Posterior cingulate gyrus (tissue), 11 donors: ENCODE measurements at places on chromosomes 3 and 15.

DNA sequence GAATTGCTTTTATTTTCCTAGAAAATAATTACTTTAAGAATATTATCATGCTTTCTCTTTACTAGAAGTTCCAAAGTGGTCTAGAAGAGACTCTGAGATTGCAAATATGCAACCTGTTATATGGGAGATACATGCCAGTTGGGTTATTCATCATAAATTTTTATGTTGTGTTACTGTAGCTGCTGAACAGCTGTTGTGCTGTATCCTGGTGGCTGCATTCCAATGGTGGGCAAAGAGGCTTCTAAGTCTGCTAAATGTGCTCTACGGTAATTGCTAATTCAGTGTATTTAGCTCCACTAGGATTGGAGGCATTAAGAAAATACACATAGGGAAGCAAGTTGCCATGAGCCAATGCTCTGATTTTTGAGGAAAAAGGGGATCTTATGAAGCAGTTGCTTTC is 409.0 kb downstream of the TUSC7 start:
- DNase-seq: no peak

DNA sequence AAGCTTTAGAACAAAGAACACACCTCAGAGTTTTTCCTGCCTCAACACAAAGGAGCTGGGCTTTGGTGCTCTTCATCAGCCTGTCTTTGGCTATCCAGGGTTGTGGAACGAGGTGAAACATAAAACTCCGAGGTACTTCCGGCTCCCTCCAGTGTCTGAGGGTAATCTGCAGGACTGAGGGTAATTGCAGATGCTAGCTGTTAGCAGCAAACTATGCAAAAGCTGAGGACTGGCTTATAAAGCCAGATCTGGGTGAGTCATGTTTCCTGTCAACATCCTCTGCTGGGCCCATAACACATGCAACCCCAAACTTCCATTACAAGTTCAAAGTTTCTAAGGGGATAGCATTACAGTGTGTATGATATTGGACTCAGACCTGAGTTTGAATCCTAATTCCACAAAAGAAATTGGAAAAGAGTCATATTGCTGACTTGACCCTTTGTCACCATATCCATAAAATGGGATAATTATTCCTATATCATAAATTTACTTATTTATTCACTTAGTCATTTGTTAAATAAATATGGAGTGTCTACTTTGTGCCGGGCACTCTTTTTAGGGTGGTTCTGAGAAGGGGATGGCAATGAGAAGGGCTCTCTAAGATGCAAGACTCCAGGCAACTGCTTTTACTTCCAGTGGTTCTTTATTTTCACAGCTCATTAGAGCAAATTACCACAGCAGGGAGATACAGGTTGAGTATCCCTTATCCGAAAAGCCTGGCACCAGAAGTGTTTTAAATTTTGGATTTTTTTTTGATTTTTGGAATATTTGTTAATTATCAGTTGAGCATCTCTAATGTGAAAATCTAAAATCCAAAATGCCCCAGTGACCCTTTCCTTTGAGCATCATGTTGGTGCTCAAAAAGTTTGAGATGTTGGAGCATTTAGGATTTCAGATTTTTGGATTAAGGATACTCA is 9.5 kb upstream of the TRIM69 start:
- DNase-seq: no peak

GRCh38 chr15:100043068-100043641 is 298.6 kb downstream of the ADAMTS17 start:
- DNase-seq: no peak

- DNase-seq: no peak
Measured at GRCh38 chr3:183503746-183504145, 51.8 kb downstream of the KLHL6 start.

DNA sequence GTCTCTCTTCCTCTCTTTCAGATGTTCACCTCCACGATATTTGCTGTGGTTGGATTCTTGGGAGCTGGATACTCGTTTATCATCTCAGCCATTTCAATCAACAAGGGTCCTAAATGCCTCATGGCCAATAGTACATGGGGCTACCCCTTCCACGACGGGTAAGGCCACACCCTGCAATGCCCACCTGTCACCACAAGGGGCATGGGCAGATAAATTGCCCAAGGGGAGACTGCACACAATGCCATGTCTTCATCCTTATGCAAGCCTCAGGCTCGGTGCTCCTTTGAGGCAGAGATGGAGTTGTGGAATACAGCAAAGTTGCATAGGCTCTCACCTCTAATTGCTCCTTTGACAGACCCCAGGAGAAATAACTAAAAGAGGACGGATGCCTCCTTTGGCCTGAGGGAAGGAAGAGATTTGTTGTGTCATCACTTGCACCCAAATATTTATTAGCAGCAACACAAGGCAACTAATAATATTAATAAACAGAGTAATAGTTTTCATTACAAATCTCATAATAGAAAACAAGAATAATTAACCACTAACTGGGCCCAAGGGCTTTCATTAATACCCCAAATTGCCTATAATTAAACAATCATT is 13.2 kb downstream of the TM4SF4 start:
- DNase-seq: no peak

DNA sequence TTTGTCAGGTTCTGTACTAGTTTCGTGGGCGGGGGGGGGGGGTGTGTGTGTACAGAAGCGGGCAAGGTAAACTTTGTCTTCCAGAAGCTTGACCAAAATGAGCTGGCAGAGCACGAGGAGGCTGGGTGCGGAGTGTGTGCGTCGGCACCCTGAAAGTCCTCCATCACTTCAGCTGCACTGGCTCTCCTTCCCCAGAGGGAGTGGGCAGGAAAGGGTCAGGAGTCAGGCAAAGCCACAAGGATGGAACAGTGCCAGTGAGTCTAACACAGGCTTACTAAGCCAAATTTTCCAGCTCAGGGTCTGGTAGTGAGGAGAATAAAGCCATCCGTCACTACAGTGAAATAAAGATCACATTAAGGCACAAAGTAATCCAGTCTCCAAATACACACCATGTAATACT is 11.9 kb upstream of the SH3GL3 start:
- DNase-seq: no peak

DNA sequence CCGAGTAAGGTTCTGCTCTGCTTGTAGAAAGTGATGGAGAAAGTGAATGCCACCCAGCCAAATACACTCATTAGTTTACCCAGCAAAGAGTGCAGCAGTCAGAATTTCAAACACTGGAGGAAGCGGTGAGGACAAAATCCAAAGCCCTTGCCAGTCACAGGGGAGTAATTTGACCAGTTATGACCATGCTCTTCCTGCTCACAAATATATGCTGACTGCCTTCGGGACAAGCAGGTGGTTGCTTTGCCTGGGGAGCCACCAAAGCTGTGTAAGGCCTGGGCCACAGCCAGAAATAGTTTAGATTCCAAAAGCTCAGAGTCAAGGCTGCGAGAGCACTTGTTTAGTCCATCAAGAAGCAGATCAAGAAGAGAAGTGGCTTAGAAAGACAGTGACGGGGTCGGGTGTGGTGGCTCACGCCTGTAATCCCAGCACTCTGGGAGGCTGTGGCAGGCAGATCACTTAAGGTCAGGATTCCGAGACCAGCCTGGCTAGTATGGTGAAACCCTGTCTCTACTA is 51.0 kb upstream of the ATP13A3 start:
- no peak for DNase-seq

DNA sequence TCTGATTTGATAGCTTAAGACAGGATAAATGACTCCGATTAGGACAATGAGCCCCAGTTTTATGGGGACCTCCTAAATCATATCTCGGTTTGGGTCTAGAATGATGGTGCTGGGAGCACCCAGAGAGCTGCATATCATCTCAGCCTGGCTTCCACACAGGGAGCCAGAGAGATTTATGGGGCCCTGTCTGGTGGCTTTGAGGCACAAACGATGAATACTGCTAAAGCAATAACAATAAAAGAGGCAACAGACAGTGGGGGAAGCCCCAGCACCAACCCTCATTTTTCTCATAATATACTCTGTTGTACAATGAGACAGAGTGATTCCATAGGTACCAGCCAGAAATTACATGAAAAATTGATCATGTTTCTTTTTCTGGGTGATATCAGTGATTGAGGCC is 889.0 kb upstream of the CFAP20DC start:
- no peak for DNase-seq

GRCh38 chr3:40379674-40380306 is 7.2 kb upstream of the ENTPD3 start:
- no peak for DNase-seq

DNA sequence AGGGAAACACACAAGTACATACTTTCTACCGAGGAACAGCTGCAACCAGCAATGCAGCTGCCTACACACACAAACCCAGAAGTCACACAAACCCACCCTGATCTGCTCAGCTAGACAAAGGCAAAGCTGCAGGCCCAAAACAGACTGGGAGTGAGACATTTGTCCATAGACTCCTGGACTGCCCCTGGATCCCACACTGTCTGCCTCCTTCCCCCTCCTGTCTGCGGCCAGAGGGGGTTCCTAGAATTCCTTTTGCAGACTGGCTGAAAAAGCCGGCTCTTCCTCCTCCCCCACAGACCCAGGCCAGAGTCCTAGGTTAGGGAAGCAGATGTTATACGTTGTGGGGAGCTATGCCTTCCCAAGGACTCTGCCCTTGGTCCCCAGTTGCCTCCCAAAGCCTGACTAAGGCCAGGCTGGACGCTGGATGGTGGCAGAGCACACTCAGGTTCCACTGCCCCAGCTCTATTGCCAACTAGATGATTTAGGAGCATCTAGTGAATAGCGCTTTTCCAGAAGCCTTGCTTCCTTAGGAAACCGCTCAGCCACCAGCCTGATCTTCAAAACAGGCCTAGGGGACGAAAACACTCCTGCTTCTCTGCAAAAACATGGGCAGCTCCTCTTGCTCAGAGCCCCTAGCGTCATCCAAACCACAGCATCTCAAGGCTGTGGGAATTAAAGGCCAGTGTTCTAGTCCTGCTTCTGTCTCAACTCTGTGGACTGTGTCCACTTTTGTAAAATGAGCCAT is 37.4 kb upstream of the CILP start:
- DNase-seq: no peak

GRCh38 chr3:55964491-55964985 is 477.4 kb upstream of the WNT5A start:
- DNase-seq: no peak

DNA sequence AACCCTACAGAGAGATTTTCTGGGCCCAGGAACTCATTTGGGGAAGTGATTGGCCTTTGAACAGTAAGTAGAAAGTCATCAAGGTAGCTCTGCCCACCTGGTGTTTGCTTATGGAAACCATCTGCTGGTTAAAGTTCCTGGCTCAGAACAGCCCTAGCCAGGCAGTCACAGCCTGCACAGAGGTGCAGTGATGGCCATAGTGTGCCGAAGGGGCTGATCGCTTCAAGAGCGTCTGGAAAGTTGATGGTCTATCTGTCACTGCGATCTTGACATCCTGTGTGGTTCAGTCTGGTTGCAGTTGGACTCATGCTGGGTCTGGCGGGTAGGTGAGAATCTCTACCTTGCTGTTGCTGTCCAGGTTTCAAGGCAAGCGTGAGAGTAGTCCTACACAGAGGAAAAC is 151.6 kb downstream of the SLCO3A1 start:
- DNase-seq: no peak

DNA sequence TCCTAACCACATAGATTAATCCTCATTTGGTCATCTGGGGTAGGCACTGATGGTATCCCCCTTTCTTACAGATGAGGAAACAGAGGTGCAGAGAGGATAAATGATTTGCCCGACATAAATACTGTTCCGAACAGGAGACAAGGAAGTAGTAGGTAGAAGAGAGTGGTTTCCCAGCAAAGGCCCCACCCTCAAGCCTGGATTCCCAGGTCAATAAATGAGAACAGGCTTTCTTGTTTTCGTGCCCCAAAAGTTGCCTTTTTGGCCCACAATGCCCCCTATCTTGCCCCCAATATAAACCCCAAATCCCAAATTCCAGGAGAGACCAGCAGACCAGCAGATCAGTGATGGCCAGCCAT is 125.5 kb upstream of the PRR20G start:
- DNase-seq: no peak

GRCh38 chr3:141629976-141630375 is 108.1 kb upstream of the RNF7 start:
- DNase-seq: no peak
